ENCODE measurements at places on chromosomes 11 and 22. TPM values are rescaled to one million over a fixed set of nuclear protein-coding genes. Genes with fewer than 3 reads are reported as not detected.

The CSF2RB gene
- 2.2 TPM for polyA plus RNA-seq

The SCARF2 gene
- 5.3 TPM for polyA plus RNA-seq

The GLYATL2 gene
- polyA plus RNA-seq = 0.25 TPM

The HOATZ gene
- polyA plus RNA-seq = 0.01 TPM

The CDC45 gene
- polyA plus RNA-seq = 8.7 TPM

The CLCF1 gene
- 9.6 TPM for polyA plus RNA-seq

The PLAAT3 gene
- polyA plus RNA-seq = 5.9 TPM

The APOC3 gene
- 1,751 TPM for polyA plus RNA-seq

The WNT11 gene
- polyA plus RNA-seq = 14.4 TPM

The SLCO2B1 gene
- polyA plus RNA-seq = 81.4 TPM
